Activated CD4-positive, alpha-beta T cell treated with anti-CD3 and anti-CD28 coated beads, Interleukin-2, amount 50 U/mL, for 24 hours (primary cell): ENCODE measurements at places on chromosomes 7 and 10.

DNA sequence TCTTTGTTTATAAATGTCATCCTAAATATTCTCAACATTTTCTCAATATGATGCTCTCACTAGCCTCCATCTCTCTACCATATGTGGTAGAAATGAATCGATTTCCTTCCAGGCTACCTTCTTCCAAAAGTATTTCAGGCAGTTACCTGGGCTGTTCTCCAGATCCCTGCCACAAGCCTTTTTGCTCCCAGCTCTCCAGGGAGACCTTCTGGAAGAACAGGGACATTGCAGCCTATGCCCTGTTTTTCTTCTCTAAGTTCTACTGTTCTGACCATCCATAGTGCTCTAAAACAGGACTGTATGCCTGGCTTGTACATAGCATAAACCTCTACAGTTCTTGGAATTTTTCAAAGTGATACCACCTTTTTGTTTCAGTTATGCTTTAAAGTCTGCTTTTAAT is 552.8 kb downstream of the ANKRD7 start:
- DNase-seq, result no peak

DNA sequence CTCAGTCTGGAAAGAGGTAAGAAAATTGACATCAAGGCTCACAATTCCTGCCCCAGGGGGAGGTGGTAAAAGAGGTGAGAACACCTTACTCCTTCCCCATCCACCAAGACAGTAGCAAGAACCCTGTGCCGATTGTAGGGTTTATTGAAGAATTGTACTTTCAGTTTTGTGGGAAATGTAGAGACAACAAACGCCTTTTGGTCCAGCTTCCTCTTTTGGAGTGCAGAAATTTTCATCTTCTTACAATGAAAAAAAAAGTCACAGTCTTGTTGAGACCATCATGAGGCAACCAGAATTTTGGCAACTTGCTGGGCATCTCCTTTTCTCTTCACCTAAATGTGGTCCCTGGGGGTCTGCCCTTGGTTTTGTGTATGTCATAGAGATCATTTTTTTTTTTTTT is 217.7 kb downstream of the TMEM178B start:
- no peak for DNase-seq

DNA sequence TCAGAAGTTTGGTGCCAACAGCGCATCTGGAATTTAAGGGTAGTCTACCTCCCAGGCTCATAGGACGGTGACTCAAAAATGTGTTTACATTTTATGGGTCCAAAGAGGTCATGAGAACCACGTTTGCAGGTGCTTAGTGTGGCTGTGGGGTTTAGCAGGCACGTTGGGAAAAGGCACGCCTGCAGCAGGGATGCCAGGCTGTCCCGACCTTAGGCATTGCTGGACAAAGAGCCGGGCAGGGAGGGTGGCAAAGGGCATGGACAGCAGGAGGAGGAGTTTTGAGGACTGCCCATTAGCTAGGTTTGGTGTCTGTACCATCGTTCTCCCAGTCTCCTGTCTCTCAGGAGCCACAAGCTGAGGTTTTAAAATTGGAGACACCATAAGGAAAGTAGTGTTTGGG is 104.4 kb downstream of the TRRAP start:
- DNase-seq, result no peak

- no peak for DNase-seq
Measured at GRCh38 chr10:9262770-9263169, 1208.3 kb downstream of the GATA3 start.

- DNase-seq, result no peak
Measured at GRCh38 chr7:11155883-11156282, 182.2 kb downstream of the PHF14 start.

GRCh38 chr10:75672111-75672671 is 240.8 kb downstream of the LRMDA start:
- DNase-seq, result no peak

DNA sequence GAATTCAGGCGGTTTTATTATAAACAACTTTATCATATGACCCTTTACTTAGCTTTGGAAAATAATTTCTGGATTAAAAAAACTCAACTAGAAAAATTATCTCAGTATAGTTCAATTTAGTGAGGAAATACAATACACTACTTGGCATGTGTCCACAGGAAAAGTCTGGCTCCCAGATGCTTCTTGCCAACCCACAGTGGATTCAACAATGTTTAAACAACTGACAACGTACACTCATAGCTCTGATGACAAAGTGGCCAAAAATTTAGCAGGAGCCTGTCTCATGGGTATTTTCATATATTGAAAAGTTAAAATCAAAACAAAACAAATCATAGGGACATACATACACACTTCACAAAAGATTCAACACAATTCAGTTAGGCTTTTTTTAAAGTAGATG is 158.8 kb downstream of the SKAP2 start:
- DNase-seq, result no peak

- DNase-seq, result peak; percentile 74
Measured at GRCh38 chr7:2519119-2519930, at the start of gene LFNG. Gene LFNG, plus strand, starts transcription at chr7:2519774. Its CDS starts 88 bp downstream, at chr7:2519862.

- DNase-seq, result no peak
Measured at GRCh38 chr10:46239247-46239646, 47.5 kb upstream of the ANTXRL start.

DNA sequence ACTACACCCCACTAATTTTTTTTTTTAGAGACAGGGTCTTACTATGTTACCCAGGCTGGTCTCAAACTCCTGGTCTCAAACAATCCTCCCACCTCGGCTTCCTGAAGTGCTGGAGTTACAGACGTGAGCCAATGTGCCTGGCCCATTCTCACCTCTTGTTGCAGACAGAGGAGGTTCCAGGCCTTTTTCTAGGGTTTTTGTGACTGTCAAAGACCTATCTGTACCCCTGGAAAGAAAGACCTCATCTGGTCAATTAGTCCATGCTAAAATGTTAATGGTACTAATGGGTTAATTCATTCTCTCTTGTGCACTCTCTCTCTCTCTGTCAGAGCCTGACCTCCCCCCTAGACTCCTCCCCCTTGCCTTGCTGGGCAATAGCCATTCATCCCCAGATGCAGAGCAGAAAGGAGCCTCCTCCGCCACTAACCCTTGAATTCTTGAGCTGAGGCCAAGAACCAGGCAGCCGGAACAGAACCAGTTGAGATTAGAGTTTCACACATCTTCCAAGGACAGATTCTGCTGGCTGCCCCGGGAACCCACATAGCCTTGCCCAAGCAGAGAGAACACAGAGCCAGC is 209.7 kb downstream of the SKIDA1 start:
- DNase-seq, result no peak

GRCh38 chr7:75635036-75635435 is 103.7 kb downstream of the HIP1 start:
- no peak for DNase-seq

DNA sequence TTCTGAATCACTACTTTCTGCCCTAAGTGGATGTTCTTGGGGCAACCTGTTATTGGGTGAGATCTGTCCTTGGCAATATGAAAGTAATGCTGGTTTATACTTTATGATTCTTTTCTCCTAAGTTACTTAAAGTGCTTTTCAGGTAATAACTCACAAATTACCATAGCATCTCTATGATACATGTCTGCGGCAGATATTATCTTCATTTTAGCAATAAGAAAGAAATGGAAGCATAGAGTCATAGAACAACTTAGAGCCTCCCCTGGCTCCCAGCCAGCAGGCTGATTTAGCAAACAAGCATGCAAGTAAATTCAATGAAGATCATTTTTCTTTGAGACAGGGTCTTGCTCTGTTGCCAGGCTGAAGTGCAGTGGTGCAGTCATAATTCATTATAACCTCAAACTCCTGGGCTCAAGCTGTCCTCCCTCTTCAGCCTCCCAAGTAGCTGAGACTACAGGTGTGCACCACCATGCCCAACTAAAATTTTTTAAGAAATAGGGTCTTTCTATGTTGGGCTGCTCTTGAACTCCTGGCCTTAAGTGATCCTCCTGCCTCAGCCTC is 38.1 kb upstream of the GRM8 start:
- no peak for DNase-seq

DNA sequence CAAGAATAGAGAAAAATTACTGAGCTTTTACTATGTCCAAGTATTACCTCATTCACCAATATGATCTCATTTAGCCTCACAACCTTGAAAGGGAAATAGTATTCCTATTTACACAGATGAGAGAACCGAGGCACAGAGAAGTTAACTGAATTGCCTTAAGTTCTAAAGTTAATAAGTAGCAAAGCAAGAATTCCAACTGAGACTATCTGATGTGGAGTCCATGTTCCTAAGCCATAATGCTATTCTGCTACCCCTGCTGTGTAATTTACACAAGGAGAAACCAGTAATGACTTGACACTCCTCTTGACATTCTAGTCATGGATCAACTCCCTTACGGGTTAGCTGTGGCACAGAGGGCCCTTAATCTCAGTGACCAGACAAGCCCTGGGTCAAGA is 60.7 kb downstream of the ABCB4 start:
- no peak for DNase-seq

GRCh38 chr10:35546824-35547225 is 58.3 kb upstream of the GJD4 start:
- no peak for DNase-seq

GRCh38 chr7:102028206-102028826 is 210.9 kb downstream of the CUX1 start:
- DNase-seq, result no peak

DNA sequence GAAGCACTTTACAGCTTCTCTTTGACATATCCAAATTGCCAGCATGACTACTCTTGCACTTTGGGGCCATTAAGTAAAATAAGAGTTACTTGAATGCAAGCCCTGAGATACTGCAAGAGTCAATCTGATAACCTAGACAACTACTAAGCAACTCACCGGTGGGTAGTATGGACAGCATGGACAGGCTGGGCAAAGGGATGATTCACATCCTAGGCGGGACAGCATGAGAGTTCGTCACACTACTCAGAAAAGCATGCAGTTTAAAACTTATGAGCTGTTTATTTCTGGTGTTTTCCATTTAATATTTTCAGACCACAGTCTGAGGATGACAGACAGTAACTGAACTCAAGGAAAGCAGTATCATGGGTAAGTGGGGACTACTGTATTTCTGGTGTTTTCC is 84.0 kb downstream of the ORC5 start:
- no peak for DNase-seq

DNA sequence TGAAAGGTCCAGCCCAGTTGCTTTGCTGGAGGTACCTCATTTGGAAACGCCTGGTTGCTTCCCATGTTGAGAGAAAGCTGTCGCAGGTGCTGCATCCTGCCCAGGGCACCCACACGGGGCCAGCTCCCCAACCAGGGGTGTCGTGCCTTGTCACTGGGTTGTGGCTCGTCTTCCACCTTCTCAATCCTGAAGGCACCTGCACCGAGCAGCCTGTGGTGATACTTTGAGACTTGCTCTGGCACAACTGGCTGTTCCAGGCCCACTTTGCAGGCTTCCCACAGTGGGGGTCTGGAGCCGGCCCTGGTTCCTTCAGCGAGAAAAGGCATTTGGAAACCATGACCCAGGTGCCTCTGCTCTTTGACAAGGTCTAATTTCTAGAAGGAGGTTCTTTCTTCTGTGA is 197.3 kb upstream of the PPP2R2D start:
- no peak for DNase-seq

DNA sequence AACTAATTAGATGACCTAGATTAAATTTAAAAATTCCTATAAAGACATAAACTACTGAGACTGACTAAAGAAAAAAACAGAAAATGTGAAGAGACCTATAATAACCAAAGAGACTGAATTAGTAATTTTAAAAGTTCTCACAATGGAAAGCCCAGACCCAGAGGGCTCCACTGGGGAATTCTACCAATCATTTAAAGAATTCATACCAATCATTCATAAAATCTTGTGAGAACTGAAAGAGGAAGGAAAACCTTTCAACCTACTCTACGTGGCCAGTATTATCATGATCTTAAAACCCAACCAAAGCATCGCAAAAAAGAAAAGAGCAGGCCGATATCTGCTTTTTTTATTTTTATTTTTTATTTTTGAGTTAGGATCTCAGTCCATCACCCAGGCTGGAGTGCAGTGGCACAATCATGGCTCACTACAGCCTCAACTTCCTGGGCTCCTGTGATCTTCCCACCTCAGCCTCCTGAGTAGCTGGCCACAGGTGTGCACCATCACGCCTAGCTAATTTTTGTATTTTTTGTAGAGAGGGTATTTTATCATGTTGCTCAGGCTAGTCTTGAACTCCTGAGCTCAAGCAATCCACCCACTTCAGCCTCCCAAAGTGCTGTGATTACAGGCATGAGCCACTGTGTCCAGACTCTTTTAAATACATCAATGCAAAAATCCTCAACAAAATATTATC is 48.6 kb downstream of the DGKI start:
- DNase-seq, result no peak

DNA sequence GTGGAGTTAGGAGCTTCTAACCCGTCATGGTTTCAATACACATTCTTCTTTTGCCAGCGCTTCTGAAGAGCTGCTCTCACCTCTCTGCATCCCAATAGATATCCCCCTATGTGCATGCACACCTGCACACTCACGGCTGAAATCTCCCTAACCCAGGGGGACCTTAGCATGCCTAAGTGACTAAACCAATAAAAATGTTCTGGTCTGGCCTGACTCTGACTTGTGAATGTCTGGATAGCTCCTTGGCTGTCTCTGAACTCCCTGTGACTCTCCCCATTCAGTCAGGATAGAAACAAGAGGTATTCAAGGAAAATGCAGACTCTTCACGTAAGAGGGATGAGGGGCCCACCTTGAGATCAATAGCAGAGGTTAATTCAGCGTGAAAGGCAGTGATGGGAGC is 22.4 kb downstream of the PRSS2 start:
- DNase-seq, result no peak

GRCh38 chr10:99296605-99297004 is 32.6 kb upstream of the CNNM1 start:
- no peak for DNase-seq

DNA sequence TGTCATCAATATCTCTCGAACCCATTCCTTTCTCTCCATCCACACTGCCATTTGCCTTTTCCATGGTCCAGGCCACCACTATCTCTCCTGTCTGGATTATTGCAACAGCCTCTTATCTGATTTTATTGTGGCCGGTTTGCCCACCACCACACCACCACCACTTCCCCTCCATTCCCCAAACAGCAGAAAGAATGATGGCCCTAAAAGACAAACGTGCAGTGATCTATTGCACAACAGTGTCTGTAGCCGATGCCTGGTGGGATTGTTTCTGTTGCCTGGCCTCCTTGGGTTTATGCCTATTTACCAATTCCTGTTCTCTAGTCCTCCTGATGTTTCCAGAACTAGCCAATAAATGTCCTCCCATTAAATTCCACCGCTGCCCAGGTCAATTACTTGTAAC is 10.2 kb upstream of the ST8SIA6 start:
- DNase-seq, result no peak

DNA sequence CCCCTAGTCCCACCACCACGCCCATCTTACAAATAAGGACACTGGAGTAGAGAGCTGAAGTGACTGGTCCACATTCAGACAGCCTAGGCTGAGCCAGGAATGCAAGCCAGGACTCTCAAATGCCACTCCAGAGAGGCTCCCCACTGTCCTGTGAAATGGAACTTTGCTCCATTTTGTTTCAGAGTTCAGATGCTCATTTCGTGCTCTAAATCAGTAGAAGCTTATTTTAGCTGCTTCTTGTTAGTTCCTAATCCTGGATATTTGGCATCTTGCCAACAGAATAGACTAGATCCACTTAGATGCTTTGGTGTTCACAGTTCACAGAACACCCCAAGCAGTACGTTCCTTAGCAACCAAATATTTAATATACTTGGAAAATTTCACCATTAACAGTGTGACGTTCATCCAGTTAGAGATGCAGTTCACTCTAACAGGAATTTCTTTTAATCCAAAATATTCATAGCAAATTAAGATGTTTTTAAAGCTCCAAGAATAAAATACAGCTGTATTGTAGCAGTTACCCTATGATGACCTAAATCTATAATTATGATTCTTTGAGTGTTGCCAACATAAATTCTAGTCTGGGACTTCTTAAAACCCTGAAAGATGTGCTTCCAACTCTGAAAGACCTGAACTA is 7.3 kb downstream of the MMP21 start:
- DNase-seq, result no peak

- no peak for DNase-seq
Measured at GRCh38 chr7:75985518-75986146, 8.8 kb downstream of the TMEM120A start.
